NCI-H510A (cell line): ENCODE measurements at places on chromosomes 5 and 9.

DNA sequence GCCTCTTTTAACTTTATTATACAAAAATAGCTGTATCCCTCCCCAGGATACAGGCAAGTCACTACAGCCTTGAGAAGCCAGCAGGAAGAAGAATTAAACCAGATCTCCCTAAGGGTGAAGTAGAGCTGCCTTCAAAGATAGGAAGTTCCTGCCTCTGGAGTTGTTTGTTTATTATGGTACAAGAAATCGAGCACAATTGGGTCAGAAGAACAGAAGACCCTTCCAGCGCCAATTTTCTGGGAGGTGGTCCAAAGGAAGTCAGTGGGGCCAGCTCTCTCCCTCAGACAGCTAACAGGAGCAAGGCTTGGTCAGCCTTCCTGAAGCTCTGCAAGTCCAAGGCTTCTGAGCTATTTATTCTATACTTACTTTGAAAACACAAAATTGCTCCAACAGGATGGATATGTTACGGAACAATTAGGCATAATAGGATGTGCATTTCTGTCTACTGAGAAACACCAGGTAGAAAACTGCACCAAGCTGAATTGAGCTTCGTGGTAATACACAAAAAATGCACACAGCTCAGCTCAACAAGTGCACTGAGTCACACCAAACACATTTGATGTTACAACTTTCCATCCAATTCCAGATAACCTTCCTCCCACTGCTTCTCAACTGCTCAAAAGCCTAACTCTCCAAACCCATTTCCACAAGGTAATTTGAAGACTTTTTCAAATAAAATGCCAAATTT lies 16.0 kb downstream of the SERINC5 start:
- no peak for DNase-seq

DNA sequence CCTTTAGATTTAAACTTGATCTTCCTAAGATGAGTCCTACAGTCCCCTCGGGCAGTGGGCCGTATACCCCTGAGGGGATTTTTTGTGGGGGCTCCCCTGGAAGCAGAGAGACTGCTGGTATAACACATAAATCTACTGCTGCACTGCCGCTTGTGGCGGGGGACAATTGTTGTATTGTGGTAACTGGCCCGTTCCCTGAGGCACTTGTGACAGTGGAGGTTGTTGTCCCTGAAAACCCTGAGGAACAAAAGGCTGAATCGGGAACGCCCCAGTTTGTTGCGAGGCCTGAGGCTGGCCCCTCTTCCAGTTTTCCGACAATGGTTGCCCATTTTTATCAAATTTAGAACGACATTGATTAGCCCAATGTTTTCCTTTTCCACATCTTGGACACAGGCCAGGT lies 4.7 kb upstream of the TMEM141 start:
- no peak for DNase-seq

- DNase-seq, result no peak
Observed at GRCh38 chr5:115549154-115549553, 4.6 kb upstream of the FEM1C start.

- DNase-seq, result peak; percentile 84
Observed at GRCh38 chr9:136160381-136160841, 41.7 kb upstream of the TMEM250 start.

- no peak for DNase-seq
Observed at GRCh38 chr5:125306741-125307140, 560.3 kb upstream of the ZNF608 start.

GRCh38 chr5:81522571-81522970 lies 128.6 kb upstream of the ACOT12 start:
- no peak for DNase-seq

- DNase-seq, result no peak
Observed at GRCh38 chr5:61612431-61612830, 280.4 kb downstream of the ZSWIM6 start.

- DNase-seq, result no peak
Observed at GRCh38 chr5:139738193-139739149, 57.1 kb upstream of the PSD2 start.

- DNase-seq, result peak; percentile 67
Observed at GRCh38 chr9:83956436-83957247, 23.4 kb downstream of the HNRNPK start.

DNA sequence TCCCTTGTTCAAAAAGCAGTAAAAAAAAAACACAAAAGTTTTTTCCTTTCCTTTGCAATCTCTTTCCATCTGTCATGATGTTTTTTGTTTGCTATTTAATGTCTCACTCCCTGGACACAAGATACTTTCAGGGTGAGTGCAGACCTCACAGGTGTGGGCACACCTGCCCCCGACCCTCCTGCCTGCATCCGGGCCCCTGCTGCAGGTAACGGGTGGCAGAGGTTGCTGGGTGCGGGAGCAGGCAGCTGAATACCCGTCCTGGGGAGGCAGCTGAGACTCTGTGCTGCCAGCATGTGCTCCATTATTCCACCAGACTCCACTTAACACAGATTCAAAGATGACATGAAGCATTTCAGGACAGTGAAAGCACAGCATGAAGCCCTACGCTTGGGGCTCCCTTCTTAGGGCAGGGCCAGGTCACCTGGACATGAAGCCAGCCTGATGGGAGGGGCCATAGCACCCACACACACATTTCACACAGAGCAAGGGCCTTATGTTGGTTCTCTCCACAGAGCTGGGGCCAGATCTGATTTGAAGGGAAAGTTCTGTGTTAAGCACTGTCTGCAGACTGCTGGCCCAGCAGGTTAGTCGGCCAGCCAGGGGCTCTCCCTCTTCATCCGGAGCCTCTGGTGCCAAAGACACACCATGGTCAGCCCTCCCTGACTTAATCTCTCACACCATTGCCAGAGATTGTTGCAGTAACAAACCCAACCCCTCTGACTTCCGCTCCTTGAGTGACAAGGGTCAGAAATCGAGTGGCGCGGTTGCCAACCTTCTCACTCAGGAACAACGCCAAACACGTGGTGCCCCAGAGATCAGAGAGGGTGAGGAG lies 13.0 kb downstream of the NEK6 start:
- no peak for DNase-seq

- no peak for DNase-seq
Observed at GRCh38 chr9:71754151-71754550, 14.2 kb downstream of the CEMIP2 start.

DNA sequence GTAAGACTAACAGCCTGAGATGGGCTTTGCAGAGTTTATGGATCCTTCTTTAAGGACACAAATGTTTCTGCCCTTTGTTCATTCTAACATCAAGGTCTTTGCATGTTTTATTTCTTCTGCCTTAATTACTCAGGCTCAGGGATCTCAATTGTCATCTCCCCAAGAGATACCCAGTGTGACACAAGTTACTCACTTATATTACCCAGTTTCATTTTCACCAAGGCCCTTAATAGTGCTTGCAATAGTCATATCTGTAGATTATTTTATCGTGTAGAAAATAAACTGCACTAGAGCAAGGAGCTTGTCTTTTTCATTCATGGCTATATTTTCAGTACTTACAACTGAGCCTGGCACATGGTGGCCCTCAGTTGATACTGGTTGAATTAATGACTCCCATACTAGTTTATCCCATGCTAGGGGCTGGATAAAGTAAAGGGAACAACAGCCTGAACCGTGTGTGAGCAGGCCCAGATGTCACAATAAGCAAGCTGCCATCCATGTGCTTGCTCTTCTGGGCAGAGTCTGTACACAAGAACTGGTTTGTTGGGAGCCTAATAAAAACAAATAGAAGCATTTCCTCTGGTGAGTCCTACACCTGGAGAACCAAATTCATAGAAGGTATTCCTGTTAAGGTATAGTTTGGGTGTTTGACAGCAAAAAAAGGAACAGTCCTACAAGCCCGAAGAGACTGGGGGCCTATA lies 112.5 kb upstream of the CD180 start:
- no peak for DNase-seq

DNA sequence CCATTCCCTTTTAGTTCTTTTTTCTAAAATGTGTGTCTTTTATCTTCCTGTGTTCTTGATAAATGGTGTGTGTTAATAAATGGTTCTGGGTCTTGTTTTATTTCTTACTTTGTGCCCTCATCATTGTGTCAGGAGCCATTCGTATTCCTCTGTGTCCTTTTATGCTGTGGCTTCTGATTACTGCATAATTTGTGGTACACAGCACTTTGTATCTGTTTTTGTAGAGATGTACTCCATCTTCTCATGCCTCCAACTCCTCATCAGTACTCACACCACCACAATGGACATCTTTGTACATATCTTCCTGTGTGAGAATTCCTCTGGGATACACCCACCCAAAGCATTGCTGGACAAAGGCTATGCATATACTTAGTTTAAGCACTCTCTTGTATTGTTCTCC lies 247.4 kb downstream of the ARHGAP26 start:
- DNase-seq, result no peak

DNA sequence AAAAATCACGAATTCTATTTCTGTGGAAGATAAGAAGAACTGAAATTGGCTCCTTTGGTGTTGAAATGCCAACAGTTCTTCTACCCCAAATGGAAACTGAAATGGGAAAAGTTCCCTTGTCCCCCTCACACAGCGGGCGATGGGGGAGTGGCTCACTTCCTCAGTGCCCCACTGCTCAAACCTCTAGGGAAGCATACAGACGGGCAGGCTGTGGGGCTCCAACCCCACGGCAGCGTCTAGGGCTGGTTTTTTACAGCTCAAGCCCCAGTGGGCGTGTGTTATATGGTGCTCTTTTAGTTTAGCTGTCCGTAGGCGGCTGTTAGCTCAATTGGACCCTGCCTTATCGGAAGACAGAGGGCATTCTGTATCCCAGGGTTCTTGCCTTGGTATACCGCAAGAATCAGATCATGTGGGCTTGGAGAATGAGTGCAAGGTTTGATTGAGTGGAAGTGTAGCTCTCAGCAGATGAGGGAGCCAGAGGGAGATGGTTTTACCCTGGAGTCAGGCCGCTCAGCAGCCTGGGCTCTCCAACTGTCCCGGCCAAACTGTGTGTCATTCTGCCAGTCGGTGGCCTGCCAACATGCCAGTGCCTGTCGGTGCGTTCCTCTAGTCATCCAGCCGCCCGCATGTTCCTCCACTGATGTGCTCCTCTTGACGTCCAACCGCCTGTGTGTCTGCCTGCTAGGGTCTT lies 166.3 kb upstream of the ZNF608 start:
- no peak for DNase-seq

- DNase-seq, result peak; percentile 12
Observed at GRCh38 chr9:34741628-34742027, 31.7 kb upstream of the CCL21 start.

DNA sequence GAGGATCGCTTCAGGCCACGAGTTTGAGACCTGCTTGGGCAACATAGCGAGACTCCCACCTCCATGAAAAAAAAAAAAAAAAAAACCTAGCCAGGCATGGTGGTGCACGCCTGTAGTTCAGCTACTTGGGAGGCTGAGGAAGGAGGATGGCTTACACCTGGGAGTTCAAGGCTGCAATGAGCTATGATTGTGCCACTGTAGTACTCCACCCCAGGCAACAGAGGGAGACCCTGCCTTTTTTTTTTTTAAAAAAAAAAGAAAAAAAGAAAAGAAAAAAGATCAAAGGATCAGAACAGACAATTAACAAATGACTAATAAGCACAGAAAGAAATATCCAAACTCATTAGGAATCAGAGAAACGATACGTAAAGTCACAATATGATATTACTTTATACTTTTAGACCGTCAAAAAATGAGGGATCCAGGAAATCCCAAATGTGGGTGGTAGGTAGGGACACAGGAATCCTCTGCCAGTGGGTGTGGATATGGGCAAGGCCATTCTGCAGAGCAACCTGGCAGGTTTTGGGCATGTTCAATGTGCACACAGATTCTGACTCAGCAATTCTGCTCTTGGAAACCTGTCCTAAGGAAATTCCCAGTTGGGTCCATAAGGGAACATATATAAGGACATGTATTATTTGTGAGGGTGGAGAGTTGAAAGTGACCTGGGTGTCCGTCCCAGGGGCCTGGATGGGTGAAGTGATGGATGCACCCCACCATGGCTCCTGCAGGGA lies 144.7 kb upstream of the TBC1D2 start:
- DNase-seq, result no peak

DNA sequence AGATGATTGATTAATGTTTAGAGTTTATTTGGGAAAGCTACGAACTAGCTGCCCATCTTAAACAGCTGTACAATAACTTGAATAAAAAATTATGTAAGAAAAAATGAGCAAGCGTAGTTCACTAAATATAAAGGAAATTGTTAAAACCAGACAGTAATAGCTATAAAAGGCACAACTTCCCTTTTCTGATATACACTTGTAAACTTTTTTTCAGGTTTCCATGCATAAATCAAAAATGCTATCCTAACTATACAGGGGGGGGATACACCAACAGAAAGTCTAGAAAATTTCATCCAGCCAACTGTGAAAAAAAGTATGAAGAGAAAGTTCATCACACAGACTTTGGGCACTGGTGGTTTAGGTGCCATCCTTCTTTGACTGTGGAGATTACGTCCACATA lies 122.3 kb downstream of the NR3C1 start:
- DNase-seq, result no peak

DNA sequence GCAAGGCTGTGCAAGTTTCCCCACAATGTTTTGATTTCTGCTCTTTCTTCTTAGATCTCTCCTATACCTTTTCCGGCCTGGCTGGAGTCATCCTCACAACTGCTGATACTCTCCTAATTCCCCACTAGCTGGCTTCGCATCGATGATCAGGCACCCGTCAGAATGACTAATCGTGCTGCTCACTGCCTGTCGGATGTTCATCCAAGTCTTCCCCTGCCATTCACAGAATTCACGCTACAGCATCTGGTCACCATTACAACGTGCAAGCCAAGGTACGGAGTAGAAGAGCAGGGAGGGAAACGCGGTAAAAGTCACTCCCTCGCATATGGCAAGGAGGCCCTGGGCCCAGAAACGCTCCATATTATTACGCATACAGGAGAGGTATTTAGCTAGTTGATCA lies 35.1 kb downstream of the CDH10 start:
- no peak for DNase-seq

GRCh38 chr9:15572200-15572770 lies 19.4 kb downstream of the CCDC171 start:
- no peak for DNase-seq

DNA sequence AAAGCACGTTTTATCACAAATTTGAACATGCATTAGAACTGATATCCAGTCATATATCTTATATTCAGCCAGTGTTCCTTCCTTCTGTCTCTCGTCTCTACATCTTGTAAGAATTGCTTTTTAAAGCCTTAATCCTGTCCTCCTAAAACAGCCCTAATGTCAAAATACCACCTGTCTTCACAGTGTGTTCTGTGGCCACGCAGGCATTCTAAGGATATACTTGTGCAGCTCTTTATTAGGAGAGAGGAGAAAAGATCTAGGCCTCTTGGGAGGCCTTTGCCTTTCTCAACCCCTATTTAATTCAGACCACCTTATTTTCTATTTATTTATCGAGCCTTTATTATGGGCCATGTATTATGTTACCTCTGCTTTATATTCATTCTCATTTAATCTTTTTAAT lies 78.3 kb downstream of the MAN2A1 start:
- no peak for DNase-seq

DNA sequence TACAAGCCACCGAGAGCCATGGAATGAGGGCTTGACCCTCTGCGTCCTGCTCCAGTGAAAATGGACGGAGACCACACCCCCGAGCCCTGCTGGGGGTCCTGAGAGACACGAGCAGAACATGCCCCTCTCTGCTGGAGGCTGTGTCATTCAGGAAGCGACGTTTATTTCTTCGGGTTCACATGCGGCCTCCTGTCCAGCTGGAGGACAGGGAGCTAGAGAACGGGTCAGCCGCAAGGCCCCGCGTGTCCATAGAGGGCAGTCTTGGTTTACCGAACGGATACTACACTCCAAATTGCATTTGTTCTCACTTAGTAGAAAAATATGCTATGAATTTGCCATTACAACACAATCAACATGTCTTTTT lies 36.1 kb downstream of the MRPL36 start:
- no peak for DNase-seq

GRCh38 chr9:130020618-130021017 lies 22.4 kb downstream of the FNBP1 start:
- DNase-seq, result no peak
